ENCODE measurements at places on chromosomes 16 and 17.

- peak; percentile 14 for DNase-seq
These were observed 29.0 kb downstream of the PGS1 start for GRCh38 chr17:78407387-78408000.

- no peak for DNase-seq
These were observed 233.9 kb downstream of the MRTFB start for GRCh38 chr16:14304891-14305460.

- DNase-seq, result no peak
These were observed 149.4 kb downstream of the RBFOX1 start for GRCh38 chr16:7482032-7482431.

DNA sequence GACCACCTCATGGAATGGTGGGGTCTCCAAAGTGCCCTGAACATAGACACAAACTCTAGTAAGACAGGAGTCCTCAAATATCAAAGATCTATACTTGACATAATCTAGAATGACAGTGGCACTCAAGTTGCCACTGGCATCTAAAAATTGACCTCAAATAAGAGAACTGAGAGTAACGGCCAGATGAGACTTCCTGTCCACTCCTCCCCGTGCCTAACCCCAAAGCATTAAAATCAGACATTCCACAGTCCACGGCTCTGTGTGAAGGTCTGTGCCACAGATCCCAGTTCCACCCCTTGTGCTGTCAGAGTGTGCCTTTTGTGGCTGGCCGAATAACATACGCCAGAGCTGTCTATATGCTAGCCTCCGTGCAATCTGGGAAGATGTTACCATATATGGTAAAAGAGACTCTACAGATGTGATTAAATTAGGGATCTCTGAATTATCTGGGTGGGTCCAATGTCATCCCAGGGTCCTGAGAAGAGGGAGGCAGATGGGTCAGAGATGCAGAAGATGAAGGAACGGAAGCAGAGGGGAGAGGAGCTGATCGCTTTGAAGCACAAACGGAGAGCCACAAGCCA lies 21.0 kb upstream of the EVPL start:
- no peak for DNase-seq

GRCh38 chr16:10494343-10495030 lies 85.9 kb downstream of the EMP2 start:
- no peak for DNase-seq

- no peak for DNase-seq
These were observed 12.9 kb upstream of the TACO1 start for GRCh38 chr17:63587770-63588169.

DNA sequence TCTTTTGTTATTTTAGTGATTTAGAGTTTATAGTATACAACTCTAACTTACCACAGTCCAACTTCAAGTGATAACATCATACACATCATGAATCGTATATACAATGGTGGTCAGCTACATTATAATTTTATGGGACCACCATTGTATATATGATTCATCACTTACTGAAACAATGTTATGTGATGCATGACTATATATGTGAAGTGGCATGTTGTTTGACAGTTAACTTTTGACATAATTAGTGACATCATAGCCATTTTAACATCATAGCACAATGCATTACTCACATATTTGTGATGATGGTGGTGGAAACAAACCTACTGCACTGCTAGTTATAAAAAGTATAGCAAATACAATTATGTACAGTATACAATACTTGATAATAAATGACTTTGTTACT lies 21.9 kb downstream of the DYNLL2 start:
- DNase-seq, result no peak

GRCh38 chr16:74892574-74893461 lies 92.1 kb downstream of the WDR59 start:
- no peak for DNase-seq

DNA sequence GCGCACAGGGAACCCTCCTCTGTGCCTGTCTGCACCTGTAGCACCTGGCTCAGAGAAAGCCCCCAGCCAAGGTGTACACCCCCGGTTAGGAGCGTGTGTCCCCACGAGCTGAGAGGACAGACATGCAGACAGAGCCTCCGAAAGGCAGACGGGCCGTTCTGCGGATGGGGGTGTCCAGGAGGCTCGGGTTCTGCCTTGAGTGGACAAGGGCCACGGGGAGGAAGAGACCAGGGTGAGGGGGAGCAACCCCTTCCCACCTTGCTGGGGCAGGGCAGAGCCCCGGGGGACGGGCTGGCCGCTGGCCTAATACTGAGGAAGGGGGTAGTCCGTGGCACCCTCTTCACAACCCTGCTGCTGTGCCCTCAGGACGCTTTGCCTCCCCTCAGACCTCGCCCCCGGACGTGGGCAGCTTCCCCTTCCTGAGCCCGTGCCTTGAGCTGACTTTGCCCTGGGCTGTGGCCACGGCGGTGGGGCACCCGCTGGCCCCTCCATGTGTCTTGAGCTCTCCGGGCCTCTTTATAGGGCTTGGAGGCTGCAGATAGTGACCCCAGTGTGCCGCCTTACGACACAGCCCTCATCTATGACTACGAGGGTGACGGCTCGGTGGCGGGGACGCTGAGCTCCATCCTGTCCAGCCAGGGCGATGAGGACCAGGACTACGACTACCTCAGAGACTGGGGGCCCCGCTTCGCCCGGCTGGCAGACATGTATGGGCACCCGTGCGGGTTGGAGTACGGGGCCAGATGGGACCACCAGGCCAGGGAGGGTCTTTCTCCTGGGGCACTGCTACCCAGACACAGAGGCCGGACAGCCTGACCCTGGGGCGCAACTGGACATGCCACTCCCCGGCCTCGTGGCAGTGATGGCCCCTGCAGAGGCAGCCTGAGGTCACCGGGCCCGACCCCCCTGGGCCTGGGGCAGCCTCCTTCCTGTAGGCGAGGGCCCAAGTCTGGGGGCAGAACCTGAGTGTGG lies 5.7 kb downstream of the SLC22A31 start:
- no peak for DNase-seq

- DNase-seq, result peak; percentile 23
These were observed 1.0 kb downstream of the NME2 start for GRCh38 chr17:51166987-51167931.

- no peak for DNase-seq
These were observed 151.5 kb downstream of the STX8 start for GRCh38 chr17:9424071-9424640.

DNA sequence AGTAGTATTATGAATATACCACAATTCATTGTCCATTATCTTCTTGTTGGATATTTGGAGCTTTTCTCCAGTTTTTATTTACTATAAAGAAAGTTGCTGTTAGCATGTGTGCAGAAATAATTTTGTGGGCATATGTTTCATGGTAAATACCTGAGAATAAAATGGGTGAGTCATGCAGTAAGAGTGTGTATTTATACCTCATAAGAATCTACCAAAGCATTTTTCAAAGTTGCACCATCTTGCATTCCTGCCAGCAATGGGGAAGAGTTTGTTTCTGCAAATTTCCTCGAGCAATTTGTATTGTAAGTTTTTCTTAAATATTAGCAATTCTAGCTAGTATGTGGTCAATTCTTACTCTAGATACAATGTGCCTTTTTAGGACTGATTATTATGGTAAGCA lies 7.9 kb upstream of the MON1B start:
- no peak for DNase-seq

DNA sequence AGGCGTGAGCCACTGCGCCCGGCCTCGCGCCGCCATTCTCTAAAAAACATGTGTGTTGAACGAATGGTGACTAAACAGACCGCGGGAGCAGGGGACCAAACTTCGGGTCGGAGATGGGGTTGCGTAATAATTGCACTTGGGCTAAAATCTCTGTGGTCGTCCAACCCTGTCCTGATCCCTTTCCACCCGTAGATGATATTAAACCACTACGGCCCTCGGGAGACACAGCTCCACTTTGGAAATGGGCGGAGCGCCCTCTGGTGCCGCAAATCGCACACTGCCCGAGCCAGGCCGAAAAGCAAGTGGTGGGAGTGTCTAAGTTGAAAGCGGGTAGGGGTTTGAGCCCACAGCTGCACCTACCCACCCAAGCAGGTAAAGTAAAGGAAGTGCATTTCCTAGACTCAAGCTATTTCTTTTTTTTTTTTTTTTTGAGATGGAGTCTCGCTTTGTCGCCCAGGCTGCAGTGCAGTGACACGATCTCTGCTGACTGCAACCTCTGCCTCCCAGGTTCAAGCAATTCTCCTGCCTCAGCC lies 17.0 kb downstream of the CAVIN1 start:
- peak; percentile 56 for DNase-seq

DNA sequence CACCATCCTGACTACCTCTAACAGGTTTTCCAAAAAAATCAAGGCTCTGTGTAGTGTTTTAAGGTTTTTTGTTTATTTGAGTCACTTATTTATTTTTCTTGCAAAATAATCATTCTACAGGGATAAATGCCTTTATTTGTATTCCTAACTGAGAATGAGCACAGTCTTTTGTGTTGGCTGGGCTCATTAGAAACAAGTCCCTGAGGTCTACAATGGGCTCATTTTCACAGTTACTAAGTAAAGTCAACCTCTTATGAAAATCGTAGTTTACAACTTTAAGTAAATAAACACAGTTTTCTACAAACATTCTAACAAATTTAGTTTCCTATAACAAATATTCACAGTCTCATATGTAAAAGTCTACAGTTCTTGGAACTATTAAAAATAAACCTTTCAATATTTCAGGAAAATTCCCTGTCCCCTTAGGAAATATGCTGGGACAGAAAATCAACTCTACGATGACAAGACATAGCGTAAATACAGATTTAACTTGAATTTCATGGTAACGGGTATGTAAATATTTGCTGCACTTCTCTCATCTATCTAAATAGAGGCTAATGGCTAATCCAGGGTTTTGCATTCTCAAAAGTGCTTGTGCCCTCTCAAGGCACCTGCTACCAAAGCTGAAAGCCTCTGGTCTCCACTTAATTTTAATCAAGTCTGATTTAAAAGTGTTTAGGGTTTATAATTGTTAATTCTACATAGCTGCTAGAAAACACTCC lies 31.5 kb upstream of the CDH5 start:
- DNase-seq, result peak; percentile 68

DNA sequence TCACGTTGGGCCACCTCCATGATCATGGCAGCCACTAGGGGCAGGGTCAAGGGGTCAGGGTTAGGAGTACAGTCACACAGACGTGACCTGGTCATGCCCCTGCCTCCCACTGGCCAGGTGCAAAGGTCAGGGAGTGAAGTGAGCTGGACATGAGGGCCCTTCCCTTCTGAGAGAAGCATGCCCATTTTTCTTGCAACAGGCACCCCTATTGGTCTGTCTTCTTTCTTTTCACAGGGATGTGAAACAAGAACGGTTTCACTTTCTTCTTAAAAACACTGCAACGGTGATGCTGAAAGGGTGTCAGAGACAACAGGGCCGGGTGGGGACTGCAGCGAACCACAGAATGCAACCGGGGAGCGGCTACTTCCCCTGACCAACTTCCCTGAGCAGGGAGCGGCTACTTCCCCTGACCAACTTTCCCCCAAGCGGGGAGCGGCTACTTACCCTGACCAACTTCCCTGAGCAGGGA lies 52.1 kb upstream of the DOC2B start:
- DNase-seq, result no peak

Measured in DMS79 (cell line).